ENCODE measurements at places on chromosomes 3 and 15.

GRCh38 chr3:128004661-128005060, 47.6 kb upstream of the SEC61A1 start:
- DNase-seq, result no peak

GRCh38 chr15:71743861-71744382, 66.4 kb upstream of the NR2E3 start:
- peak; percentile 60 for DNase-seq

DNA sequence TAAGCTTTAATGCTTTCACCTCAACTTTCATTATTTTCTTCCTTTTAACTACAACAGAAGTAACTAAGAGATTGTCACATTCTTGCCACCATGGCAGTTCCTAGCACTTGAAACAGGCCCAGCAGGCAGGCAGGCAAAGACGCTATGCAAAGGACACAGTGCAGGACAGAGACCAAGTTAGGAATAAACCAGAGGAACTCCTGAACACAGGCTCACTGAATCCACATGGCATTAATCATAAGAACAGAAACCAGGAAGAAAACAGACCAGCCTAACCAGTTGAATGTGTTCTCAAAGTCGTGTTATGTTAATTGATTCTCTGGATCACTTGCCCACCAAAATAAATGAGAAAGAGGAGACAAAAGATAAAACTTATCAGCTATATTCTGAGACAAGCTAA, 397.6 kb downstream of the TBL1XR1 start:
- no peak for DNase-seq

GRCh38 chr3:144760831-144761230, 789.2 kb downstream of the DIPK2A start:
- no peak for DNase-seq
